ENCODE measurements at places on chromosomes 5 and 9.

GRCh38 chr5:80195837-80196400 is 59.9 kb downstream of the SERINC5 start:
- DNase-seq = no peak

- DNase-seq = no peak
These were observed 604.1 kb upstream of the TLE4 start for GRCh38 chr9:78967596-78968217.

DNA sequence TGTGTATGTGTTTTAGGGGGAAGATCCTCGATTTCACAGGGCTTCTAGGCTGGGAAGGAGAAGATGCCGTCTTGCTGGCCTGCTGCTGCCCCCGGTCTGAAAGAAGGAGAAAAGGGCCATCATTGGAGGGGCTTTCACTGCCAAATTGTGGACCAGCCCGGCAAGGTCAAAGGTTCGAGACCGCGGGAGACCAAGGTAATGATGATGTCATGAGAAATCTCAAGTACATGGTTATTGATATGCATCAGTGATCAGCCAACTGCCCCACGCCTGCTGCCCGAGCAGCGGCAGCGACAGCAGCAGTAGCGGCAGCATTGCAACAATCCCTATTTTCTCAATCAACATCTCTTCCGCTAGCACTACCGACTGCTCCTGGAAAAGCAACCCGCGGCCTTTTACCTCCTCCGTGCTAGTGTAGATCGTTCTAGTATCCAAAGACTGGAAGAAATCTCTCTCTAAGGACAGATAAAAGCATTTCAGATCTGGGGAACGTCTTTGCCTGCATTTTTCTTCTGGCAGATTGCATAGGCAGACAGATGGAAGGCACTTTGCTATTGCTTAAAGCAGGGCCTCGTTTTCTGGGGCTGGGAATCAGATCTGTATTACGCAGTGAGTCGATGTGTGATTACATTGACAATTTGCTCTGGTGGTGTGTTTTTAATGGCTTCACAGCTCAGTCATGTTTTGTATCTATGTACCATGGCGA is 215.3 kb downstream of the MEF2C start:
- DNase-seq = peak; percentile 42

DNA sequence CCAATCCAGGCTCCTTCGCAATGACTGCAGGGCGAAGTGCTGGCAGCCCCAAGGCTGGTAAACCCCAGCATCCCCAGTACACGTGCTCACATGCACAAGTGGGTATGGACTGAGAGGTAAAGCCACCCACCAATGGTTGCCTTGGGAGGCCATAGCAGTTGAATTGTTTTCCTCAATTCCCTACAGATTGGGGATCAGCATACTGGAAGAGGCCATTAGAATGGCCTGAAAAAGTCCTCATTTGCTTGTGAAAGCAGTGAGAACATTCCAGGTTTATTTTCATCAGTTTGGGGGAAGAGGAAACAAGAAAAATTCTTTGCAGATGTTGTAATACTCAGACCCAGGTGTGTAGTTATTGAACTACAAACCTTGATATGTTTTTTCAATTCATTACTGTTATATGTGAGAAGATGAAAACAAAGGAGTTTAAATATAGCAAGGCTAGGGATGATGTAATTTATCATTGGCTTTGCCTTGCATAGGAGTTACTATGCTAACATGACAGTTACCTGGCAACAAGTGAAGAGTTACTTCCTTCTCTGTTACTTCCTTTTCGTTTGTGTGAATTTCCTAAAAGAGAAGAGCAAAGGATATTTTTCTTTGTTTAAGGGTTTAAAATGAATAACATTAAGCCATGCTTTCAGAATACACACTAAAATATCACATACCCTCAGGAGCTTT is 36.4 kb downstream of the MTMR12 start:
- DNase-seq = no peak

DNA sequence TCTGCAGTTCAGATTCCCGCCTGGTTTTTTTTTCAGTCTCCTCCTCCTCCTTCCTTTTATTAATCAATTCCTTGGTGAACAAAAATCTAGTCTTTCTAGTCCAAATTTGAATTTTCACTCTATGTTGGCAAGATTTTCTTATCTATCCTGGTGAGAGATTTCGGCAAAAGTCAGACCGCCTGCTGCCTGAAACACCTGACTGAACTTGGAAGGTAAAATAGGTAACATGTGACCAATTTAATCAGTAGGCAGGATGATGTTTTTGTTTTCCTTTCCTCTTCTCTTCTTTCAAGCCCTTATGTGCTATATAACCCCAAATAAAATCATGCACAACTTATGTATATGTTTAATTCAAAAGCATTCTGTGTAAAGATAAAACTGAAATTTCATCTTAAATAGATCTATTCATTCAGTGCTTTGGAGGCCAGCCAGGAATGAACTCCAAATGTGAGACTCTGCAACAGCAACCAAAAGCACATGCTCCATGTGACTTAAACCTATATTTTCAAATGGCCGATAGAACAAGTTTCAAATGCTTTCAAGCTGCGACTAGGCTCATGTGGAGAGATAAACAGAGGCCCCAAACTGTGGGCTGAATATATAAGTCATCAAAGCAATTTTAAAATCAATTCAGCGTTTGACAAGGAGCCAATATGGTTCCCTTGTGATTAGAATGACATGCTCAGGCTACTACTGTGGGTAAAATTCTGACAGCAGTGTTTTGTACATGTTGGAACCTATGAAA is 100.4 kb upstream of the SEMA6A start:
- no peak for DNase-seq

DNA sequence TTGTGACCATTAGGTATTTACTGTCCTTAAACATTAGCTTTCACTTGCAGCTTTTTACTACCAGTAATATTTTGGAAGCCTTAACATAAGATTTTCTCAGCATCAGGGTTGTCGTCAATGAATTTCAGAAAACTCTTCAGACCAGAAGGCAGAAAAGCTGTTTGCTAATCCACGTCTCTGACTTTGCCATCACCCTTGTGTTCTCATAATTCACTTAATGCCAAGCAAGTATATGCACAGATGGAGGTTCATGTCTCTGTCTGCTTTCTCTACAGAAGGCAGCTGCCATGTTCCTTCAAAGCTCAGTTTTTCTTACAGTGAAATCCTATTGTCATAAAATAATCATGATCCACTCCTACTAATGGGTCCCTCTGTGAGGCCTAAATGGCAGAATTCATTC is 37.7 kb upstream of the LRRC19 start:
- no peak for DNase-seq

GRCh38 chr9:85212209-85212608 is 529.5 kb downstream of the AGTPBP1 start:
- no peak for DNase-seq

DNA sequence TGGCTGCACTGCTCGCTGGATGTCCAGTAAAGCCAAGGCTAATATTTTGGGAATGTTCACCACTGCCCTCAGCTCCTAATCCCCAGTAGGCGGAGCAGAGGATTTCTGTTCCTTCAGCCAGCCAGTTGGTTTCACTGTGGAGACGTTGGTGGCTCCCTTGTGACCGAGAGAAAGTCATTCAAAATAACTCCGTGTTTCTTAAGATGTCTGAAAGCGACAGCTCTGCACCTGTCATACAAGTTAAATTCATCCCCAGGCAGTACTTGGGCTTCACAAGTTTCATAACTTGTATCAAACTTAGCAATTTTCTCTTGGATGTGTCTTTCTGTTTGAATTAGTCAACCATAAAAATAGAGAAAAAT is 382 bp upstream of the CDKN2B start:
- no peak for DNase-seq

DNA sequence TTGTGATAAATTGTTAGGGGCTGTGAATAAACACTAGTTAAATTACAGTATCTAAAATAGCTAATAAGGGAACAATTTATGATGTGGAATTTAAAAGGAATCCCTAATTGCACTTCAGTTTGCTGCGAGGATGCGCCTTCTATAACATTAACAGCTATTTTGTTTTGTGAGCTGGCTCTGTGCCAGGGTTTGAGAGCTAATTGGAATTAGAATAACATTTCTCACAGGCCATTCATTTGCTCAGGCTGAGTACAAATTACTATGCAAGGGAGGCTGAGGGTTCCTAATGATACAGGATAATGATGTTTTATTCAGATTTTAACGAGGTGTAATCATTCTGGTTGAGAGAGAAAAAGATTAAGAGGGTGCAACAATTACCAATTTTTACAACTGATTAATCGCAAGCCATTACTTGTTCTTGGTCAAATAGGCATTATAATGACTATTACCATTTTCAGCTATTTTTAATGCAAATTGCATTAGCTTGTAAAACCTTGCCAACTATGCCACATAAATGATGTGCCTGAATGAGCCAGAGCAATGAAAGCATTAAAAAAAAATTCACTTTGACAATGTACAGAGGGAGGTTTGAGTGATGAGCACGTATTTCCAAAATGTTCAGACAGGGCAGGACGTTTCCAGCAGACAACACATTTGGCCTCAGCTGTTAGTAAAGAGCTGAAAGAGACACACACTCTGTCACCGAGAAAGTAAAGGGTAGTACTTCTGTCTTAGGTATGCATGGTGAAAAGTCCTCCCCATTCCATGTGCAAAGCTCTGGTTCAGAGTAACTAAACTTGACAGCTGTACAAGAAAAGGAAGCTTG is 576.5 kb downstream of the TLE1 start:
- no peak for DNase-seq

DNA sequence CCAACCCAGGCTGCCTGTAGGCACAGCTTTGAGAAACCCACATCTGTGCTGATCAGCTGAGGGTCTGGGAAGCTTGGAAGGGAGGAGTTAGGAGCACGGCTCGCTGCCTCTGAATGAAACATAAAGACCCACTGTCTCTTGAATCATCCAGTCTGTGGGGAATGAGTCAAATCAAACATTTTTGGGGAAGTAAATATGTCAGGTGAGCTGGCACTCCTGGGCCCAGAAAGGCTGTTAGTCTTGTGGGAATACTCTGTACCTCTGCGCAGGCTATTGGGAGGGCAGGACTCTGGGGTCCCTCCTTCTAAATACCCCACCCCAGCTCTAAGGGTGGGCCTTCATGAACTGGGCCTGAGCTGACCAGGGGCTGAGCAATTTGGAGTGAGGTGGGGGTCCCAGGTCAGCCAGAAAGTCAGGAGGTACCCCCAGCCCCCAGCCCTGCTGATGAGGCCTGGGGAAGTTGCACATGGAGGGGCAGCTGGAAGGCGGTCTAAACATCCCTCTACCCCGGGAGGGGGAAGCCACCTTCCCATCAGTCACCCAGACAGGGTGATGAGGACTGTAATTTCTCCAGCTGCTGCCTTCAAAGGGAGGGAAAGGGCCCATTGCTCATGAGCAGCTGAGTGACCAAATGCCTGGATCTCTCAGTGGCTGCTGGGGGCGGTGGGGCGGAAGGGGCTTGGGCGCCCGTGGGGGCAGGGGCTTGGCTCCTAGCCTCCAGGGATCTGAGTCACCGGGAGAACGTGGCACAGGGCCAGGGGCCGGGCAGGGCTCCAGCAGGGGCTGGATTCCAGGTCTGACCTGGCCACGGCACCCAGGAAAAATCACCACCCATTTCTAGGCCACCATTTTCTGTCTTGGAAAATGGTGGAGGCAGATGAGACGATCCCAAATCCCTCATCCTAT is 10.8 kb downstream of the FIBCD1 start:
- no peak for DNase-seq

GRCh38 chr5:14587150-14587549 is 5.6 kb downstream of the OTULINL start:
- no peak for DNase-seq

DNA sequence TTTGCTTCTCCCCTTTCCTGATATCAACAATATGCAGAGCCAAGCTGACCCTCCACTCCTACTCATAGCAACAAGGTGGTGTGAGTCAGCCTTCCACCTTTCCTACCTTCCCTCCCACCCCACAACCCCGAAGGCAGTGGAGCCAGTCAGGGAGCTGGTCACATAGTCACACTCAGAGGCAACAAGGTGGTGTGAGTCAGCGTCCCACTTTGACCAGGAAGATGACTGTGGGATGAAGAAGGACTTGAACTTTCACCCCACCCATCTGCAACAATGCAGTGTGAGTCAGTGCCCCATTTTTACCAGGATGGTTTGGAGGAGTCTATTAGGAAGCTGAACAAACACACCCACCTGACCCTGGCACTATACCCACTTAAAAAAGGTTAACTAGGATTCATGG is 30.1 kb upstream of the ZNF782 start:
- no peak for DNase-seq

DNA sequence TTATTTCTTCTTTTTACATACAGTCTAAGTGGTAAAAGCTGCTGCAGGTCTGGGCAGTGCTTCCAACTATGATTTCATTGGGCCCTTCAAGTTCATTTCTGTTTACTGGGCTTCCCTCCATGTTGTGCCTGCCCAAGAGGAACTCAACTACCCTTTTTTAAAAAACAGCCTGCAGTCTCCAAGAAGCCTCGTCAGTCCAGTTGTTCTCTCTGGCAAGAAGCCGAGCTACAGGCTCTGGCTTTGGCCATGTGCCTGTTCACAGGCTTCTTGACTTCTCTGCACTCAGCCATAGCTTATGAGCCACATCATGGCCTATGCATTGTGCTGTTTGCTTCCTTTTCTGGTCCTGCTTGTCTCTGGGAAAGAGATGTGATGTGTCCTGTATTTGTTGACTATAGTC is 119.7 kb upstream of the PJA2 start:
- no peak for DNase-seq

DNA sequence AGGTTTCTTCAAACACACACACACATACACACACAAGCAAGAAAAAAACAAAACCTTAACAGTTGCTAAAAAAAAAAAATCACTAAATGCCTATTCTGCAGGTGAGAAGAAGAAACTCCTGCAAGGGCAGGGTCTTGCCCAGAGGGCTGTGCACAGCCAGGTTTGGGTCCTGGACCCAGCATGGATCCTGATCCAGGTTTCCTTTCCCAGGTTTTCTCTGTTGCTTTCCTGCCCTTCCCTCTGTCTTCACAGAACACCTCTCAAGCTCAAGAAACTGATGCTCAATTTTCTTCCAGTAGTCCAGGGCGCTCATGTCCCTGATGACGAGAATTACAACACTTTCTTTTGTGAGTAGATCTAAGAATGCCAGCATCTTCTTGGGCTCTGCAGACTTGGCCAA is 136.6 kb downstream of the PAX5 start:
- no peak for DNase-seq

Measured in A673 (cell line).